H7 (cell line): ENCODE measurements at places on chromosomes 1 and 21.
A peak's percentile ranks its signal among the peaks of the same experiment; 100 is the strongest.

GRCh38 chr1:164683235-164683634 lies 124.3 kb downstream of the PBX1 start:
- no peak for DNase-seq

DNA sequence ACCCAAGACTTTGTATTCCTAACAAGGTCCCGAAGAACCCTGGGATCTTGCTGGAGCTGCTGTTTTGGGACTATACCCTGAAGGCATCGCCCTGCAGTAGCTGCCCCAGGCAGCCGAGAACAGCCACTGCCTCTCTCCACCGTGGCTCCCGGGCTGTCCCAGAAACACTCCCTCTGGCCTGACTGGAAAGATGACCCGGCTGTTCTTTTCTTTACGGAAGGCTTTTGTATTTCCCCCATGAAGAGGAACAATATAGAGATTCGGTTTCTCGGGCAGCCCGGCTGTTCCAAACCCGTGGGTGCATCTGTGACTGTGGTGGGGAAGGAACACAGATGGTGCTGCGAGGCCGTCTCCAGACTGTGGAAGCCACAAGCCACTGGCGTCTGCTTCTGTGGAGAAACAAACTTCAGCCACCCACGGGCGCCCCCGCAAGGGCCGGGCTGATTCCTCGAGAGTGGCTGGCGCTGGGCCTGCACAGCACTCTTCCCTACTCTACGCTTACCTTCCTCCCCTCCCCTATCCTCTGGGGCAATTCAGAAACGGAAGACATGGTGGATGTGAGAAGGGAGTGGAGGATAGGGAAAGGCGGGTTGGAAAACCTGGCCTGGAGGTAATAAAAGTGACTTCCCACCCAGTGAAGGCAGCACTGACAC lies 33.7 kb upstream of the VASH2 start:
- DNase-seq: peak; percentile 74

DNA sequence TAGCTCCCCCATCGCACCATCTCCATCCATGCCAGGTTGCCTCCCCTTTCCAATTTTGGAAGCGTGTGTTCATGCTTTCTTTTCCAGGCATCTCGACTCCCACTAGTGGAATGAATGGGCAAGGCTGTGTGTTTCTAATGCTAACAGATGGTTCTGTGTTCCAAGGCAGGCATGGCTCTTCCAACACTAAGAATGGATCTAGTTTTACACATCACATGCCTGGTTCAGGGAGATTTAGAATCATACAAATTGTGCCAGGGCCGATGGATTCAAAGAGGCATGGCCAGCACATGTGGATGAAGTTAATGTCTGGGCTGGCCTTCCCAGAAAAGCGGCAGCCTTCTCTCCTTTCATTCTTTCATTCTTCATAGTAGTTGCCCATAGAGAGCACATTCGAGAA lies 438.7 kb downstream of the PRDM2 start:
- no peak for DNase-seq

DNA sequence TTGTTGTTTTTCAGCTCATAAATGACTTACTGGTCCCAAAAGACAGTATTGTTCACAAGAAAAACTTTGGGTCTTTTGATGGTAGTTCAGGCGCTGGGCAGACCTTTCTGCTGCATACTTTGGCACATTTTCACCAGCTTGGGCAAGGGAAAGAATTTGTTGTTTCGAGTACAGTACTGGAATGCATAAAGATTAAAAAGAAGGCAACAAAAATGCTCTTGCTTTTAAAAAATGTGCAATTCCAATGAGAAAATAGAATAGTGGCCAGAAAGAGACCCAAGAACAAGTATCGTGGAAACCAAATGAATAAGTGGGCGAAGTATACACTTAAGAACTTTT lies 56.0 kb downstream of the CLIC6 start:
- DNase-seq: no peak

DNA sequence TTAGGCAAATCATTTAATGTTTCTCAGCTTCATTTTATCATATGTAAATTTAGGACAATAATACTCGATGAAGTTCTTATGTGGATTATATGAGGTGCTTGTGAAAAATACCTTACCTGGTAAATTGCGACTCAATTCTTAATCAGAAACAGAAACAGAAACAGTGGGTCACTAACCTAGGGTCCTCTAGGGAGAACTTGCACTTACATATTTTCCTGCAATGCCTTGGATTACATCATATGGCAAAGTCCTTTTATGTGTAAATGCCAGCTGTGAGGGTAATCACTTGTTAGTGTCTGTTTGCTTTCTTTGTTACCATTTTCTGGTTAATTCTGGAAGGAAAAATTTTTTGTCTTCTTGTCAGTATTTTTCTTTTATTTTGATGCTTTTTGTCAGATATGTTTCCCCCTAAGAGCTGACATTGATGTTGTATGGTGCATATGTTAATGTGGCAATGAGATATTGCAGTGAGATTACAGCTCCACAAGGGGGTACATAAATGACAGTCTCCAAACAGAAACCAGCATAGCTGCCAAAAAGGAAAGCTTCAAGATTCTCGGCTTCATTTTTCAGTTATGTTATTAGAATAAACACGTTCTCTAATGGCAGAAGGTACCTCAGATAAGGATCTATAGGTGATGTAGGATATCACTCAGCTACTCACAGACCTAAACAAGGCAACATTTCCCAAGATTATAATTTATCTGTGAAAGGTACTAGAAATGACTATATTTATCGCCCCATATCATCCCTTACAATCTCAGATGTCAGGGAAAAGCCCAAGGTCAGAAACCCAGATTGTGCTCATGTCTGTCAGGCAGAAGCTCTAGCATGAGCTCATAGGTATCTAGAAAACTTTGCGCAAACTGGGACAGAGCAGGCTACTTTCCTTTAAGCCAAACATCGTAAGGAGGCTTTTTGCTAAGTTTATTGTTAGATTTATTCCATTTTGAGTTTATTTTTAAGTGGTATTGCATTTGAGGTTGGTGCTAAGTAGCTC lies 119.9 kb downstream of the FASLG start:
- DNase-seq: no peak

GRCh38 chr1:6495540-6496364 lies 4.3 kb upstream of the PLEKHG5 start:
- DNase-seq: peak; percentile 83
